ENCODE measurements at places on chromosomes 4 and X. TPM values are rescaled to one million over a fixed set of nuclear protein-coding genes. Genes with fewer than 3 reads are reported as not detected.
A peak's percentile ranks its signal among the peaks of the same experiment; 100 is the strongest.

GRCh38 chr4:69731847-69732246, 28.6 kb downstream of the SULT1B1 start:
- H3K27me3 ChIP-seq = no peaks in the 10 kb centered on the region
- no peak overlapping the region for H3K4me3 ChIP-seq
- DNase-seq = peak; percentile 40
- H3K27ac ChIP-seq = no peak overlapping the region
- no peaks in the 10 kb centered on the region for H3K4me1 ChIP-seq

- H3K4me3 ChIP-seq = no peak overlapping the region
- H3K36me3 ChIP-seq = no peaks in the 10 kb centered on the region
- H3K27me3 ChIP-seq = no peaks in the 10 kb centered on the region
- peaks cover 27% of the 10 kb centered on the region for H3K4me1 ChIP-seq
- no peak overlapping the region for H3K27ac ChIP-seq
- no peak for DNase-seq
Measured at GRCh38 chr4:144374065-144374464, 233.5 kb upstream of the GYPA start.

DNA sequence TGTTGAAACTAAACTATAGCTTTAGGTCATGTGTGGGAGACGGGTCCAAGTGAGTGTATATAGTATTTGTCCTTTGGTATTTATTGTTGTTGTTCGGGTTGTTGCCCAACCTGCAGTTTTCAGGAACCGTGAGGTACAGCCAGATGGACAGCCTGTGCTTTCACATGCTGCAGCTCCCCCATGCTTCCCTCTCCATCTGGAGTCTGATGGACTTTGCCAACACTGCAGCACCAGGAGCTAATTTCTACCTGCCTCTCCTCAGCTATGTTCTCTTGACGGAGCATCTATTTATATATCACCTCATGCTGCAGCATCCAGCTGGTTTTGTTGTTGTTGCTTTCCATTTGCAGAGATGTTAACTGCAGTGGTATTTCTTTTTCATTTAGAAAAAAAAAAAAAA, 80.1 kb downstream of the TLL1 start:
- no peaks in the 10 kb centered on the region for H3K36me3 ChIP-seq
- H3K4me1 ChIP-seq = no peaks in the 10 kb centered on the region
- no peaks in the 10 kb centered on the region for H3K27me3 ChIP-seq
- no peak overlapping the region for H3K4me3 ChIP-seq
- no peak overlapping the region for H3K27ac ChIP-seq

DNA sequence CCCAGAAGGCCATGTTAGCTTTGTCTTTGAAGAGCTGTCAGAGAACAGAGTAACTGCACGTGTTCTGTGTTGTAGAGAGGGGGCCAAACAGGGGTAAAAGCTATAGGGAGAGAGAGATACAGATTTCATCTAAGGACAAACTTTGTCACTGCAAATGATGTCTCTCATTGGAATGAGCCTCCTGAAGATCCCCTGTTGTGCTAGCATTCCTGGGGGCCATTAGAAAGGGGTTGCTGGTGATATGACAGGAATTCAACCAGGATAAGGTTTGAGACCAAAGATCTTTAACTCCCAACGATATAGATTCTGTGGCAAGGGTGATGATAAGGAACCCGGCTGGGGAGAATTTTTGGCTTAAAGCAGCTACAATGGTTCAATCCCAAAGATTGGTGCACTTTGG, 16.8 kb downstream of the MID1 start:
- no peaks in the 10 kb centered on the region for H3K27me3 ChIP-seq
- peak overlapping the region; percentile 63 for H3K27ac ChIP-seq
- H3K4me3 ChIP-seq = no peak overlapping the region
- DNase-seq = no peak

- no peaks in the 10 kb centered on the region for H3K27me3 ChIP-seq
- no peaks in the 10 kb centered on the region for H3K36me3 ChIP-seq
- no peak for DNase-seq
- H3K27ac ChIP-seq = no peak overlapping the region
- H3K4me1 ChIP-seq = no peaks in the 10 kb centered on the region
Measured at GRCh38 chrX:67563469-67564448, 19.9 kb downstream of the AR start.

Gene CXXC4
- total RNA-seq = 12.6 TPM

Gene UGT2B17
- not detected for total RNA-seq

Data from cardiac muscle cell (in vitro differentiated cells and primary cell).